ENCODE measurements at places on chromosomes 2 and 18. TPM values are rescaled to one million over a fixed set of nuclear protein-coding genes. Genes with fewer than 3 reads are reported as not detected.

CRACDL gene
- total RNA-seq = 11.5 TPM

NFE2L2 gene
- 145 TPM for total RNA-seq

PLB1 gene
- 5.3 TPM for total RNA-seq

ST6GAL2 gene
- total RNA-seq = 4.0 TPM

MC5R gene
- not detected for total RNA-seq

- H3K36me3 ChIP-seq = no peaks in the 10 kb centered on the region
- no peaks in the 10 kb centered on the region for H3K27me3 ChIP-seq
- no peak overlapping the region for H3K4me3 ChIP-seq
- H3K4me1 ChIP-seq = peaks cover 53% of the 10 kb centered on the region
- no peak overlapping the region for H3K27ac ChIP-seq
- peak; percentile 52 for DNase-seq
Measured at GRCh38 chr2:240965296-240965904, 33.0 kb upstream of the SNED1 start.

DNA sequence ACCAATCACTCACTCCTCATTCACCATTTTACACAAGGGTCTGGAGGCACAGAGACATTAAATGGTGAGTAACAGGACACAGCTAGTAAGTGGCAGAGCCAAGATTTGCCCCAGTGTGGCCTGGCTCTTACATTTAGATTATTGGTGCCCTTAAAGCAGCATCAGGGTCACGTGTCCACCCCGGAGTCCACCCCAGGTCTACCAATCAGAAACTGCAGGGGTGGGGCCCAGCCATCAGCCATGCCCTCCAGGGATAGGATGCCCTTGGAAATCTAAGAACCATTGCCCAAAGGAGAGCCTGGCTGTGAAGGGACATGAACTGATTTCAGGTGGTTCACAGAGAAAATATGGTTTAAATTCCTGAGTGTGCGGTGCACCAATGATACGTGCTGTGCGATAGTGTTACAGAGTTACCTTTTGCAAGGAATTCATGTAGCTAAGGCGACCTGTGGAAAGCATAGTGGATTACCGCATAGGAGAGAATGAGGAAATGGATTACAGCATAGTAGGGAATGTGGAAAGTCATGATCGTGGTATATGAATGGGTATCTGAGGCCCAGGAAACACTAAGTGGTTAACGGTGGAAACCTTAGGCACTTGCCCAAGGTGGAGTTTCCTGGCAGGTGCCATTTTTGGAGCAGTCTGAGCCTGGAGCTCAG is 17.8 kb downstream of the IGFBP5 start:
- H3K4me3 ChIP-seq = no peak overlapping the region
- no peak for DNase-seq
- H3K27ac ChIP-seq = no peak overlapping the region
- no peaks in the 10 kb centered on the region for H3K27me3 ChIP-seq

DNA sequence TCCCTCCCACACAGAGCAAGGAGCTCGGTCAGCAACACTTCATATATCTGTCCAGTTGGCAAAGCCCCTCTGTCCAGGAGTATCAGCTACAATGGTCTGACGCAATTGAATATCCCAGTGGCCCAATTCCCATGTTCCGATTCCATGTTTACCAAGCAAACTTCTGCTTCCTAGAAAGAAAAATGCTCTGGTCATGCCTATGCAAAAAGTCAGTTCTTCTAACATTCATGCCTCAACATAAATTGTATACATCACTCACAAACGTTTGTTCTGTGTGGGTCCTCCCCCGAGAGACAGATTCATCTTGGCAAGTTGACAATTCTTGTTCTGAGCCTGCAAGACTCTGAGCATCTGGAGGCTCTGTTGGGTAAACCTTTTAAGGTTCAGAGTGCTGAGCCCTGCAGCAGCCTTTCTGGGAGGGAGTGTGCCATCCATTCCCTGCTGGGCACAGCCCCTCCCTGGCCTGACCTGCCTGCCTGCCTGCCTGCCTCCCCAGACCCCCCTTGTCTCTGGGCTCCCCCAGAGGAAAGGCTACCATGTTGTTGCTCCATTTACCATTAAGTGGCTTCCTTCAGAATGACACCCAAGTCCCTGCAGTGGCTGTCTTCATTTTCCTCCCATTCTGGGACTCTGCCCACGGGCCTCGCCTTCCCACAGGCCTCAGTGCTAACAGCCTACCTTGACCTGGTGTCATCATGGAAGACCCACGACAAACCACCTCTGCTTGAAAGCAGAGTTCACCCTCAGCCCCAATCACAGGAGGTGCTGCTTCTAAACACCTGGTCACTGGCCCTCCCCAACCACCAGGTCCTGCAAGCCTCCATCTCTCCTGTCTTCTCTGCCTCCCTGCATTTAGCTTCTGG is 37.6 kb upstream of the TAF1B start:
- H3K27ac ChIP-seq = no peak overlapping the region
- DNase-seq = peak; percentile 79
- H3K4me3 ChIP-seq = no peak overlapping the region
- H3K27me3 ChIP-seq = no peaks in the 10 kb centered on the region
- H3K36me3 ChIP-seq = no peaks in the 10 kb centered on the region

DNA sequence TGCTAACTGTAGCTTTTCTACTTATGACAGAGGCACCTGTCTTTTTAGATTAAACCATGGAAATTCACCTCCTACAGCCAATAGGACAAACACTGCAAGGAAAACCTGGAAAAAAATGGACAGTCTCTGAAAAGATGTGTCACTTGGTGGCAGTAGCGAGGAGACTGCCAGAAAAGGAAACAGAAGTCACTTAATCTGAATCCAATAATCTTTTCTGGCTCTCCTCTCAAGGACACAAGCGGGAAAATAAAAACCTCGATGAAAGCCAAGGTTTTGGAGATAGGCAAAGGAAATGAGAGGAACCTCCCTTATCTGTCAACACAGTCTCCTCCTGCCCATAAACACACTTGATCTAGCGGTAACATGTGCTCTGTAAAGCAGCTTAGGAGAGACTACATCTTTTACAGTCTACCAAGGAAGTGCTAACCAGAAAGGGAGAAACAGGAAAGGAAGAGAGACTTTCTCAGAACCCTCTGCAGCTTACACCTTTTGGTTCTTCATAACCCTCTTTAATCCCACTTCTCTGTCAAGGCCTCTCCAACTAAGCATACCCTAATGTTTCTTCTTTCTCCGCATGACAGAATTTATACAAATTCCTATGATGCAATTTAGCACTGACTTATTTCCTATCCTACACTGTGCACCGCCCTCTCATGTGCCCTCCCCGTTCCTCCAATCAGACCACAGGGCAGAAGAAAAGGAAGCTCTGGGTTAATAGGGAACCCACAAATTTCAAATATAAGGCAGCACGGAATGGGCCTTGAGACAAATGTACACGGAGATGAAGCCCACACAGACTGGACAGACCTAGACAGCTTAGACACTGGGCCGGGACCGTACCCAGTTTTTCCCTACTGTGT is 52.8 kb downstream of the CLASP1 start:
- H3K27ac ChIP-seq = peak overlapping the region; percentile 83
- no peaks in the 10 kb centered on the region for H3K27me3 ChIP-seq
- no peak overlapping the region for H3K4me3 ChIP-seq
- H3K36me3 ChIP-seq = no peaks in the 10 kb centered on the region

DNA sequence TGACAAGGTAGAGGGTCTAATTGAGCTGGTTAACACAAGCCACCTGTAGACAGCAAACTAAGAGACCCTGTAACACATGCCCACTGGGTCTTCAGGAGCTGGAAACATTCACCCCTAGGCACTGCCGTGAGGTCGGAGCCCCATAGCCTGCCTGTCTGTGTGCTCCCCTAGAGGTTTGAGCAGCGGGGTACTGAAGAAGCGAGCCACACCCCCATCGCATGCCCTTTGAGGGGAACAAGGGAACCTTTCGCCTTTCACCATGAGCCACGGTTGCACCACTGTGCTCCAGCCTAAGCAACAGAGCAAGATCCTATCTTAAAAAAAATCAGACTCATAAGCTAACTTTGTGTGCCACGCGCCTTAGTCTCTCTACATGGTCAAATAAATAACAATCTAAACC is 36.2 kb upstream of the RAB27B start:
- no peak overlapping the region for H3K4me3 ChIP-seq
- H3K27ac ChIP-seq = no peak overlapping the region
- DNase-seq = no peak
- no peaks in the 10 kb centered on the region for H3K4me1 ChIP-seq
- no peaks in the 10 kb centered on the region for H3K27me3 ChIP-seq

DNA sequence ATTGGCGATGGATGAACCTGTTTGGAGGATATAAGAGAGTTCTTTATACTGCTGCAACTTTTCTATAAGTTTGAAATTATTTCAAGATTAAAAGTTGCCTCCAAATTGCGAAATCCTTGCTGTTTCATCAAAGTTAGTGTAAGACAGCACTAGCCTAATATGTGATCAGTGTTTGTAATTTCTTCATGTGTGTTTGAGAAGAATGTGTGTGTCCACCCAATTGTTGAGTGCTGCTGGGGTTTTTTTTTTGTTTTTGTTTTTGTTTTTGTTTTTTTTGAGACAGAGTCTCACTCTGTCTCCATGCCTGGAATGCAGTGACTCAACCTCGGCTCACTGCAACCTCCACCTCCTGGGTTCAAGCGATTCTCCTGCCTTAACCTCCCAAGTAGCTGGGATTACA is 33.4 kb downstream of the CDK15 start:
- no peaks in the 10 kb centered on the region for H3K36me3 ChIP-seq
- H3K27me3 ChIP-seq = no peaks in the 10 kb centered on the region
- H3K4me3 ChIP-seq = no peak overlapping the region
- no peak overlapping the region for H3K27ac ChIP-seq

- no peaks in the 10 kb centered on the region for H3K4me1 ChIP-seq
- no peak overlapping the region for H3K27ac ChIP-seq
- H3K27me3 ChIP-seq = no peaks in the 10 kb centered on the region
- no peak overlapping the region for H3K4me3 ChIP-seq
- DNase-seq = no peak
- no peaks in the 10 kb centered on the region for H3K36me3 ChIP-seq
Measured at GRCh38 chr18:55185391-55185790, 226.1 kb upstream of the CCDC68 start.

DNA sequence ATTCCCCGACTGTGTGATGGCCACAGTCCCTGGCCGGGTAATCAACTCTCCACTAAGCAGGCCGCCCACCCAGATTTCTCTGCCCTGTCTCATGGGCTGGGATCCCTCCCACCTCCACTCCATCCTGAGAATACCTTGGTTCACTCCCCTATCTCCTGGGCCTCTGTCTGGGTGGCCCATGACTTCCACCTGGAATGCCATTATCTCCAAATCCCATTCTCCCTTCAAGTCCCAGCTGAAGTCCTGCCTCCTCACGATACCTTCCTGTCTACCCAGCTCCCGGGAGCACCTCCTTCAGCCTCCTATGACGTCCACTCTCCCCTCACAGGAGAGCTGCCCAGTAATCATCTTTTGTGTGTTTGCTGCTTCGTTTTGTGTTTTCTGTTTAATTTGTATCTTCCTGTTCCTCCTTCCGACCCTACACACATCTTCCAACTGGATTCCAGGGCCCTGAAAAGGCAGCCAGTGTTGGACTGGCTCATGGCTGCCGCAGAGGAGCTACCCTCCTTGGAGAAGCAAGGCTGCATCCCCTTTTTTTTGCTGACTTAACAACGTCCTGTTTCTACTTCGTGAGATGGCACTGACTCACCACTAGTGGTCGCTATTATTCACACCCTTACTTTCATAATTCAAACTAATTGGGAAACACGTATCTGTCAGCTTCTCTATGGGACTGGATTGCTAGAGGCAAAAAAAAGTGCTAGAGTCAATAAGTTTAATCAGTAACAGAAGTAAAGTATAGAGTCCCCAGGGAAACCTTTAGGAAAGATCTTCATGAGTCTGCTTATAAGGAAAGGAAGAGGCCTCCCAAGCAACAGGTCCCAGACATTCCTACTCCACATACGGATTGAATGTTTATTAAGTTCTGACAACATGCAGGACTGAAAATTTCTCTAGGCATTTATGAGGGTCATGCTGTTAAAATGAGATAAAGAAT is 171.9 kb upstream of the GATA6 start:
- H3K4me3 ChIP-seq = no peak overlapping the region
- peak overlapping the region; percentile 65 for H3K27ac ChIP-seq
- H3K27me3 ChIP-seq = no peaks in the 10 kb centered on the region
- DNase-seq = no peak
- no peaks in the 10 kb centered on the region for H3K36me3 ChIP-seq
- peaks cover 10% of the 10 kb centered on the region for H3K4me1 ChIP-seq

DNA sequence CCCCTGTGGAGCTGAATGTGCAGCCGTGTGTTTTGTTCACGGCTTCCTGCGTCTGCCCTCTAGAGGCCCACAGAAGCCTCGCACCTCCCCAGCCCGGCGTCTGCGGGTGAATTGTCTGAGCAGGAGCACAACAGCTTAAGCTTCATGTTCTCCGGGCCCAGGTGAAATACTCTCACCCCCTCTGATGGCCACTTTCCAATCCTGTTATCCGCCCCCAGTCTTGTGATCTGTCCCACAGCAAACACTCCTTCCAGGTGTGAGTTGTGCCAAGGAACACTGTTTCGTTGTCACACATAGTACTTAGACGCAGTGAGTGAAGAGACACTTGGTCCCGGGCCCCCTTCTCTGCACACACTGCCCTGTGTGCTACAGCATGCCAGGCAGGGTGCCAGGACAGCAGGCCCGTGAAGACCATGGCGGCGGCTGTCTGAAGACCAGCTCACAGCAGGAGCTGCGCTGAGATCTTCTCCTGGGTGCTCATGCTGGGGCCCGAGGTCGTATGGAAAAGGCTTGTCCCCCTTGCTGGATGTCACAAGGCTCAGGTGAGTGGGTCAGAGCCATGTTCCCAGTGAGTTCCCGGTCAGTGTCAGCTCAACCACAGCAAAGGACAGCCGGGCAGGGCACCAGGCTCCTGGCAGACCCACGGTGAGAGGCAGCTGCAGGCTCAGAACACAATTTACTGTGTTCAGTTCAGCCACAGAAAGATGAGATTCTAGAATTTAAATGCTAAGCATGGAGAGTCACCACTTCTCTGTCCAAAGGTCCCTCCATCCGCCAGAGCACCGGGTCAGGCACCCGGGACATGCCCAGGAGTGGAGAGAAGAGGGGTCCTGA is 6.8 kb upstream of the PXDN start:
- peak; percentile 88 for DNase-seq
- peak overlapping the region; percentile 18 for H3K27ac ChIP-seq
- H3K4me3 ChIP-seq = no peak overlapping the region
- no peaks in the 10 kb centered on the region for H3K4me1 ChIP-seq
- H3K36me3 ChIP-seq = no peaks in the 10 kb centered on the region

GRCh38 chr2:48991415-48992131 is 162.7 kb downstream of the FSHR start:
- no peak overlapping the region for H3K4me3 ChIP-seq
- no peaks in the 10 kb centered on the region for H3K4me1 ChIP-seq
- no peaks in the 10 kb centered on the region for H3K36me3 ChIP-seq
- no peak for DNase-seq

DNA sequence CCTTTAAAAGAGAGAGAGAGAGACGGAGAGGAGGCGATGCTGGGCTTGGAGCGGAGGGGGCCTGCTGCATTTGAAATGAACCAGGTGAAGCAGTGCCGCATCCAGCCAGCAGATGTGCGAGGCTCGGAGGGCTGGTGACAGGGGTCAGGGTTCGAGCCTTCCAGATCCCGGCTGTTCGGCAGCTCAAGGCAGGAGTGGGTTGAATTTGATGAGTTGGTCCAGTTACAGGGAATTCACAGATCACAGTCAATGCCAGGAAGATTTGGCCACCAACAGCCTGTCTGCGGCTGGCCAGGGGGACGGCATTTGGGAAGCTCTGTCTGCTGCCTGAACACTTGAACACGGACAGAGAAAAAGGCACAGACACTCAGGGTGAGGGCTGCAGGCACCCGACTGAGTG is 48.6 kb downstream of the PTGR3 start:
- no peaks in the 10 kb centered on the region for H3K36me3 ChIP-seq
- H3K27me3 ChIP-seq = no peaks in the 10 kb centered on the region
- no peaks in the 10 kb centered on the region for H3K4me1 ChIP-seq

Data from lung (tissue), 17 donors.